ENCODE measurements at places on chromosomes 16 and 17.

DNA sequence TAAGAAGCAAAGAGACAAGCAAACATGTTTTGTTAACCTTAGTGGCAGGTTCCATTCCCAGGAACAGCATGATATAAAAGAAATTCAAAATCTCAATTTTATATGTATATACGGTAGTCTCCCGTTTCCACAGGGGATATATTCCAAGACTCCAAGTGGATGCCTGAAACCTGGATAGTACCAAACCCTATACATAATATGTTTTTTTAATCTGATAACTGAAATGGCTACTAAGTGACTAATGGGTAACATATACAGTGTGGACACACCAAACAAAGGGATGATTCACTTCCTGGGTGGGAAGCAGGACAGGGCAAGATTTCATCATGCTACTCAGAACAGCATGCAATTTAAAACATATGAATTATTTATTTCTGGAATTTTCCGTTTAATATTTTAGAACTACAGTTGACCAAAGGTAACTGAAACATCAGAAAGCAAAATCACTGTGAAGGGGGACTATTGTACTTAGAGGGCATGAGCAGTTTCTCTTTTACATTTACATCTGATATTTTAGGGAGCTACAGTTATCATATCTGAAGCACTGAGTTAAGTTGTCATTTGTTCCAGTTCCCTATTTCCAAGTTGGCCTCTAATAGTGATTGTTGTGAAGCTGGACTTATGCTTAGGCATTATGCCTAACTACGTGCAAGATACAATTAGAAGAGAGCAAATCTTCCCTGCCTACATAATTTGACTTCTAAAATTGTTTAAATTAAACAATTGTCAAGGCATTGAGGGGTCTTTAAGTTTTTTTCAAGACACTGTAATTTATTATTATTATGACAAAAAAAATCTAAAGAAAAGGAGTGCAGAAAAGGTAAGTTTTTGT, 34.1 kb upstream of the ABCA6 start:
- DNase-seq = no peak

GRCh38 chr16:4685292-4685691, 8.1 kb upstream of the NUDT16L1 start:
- DNase-seq = no peak

DNA sequence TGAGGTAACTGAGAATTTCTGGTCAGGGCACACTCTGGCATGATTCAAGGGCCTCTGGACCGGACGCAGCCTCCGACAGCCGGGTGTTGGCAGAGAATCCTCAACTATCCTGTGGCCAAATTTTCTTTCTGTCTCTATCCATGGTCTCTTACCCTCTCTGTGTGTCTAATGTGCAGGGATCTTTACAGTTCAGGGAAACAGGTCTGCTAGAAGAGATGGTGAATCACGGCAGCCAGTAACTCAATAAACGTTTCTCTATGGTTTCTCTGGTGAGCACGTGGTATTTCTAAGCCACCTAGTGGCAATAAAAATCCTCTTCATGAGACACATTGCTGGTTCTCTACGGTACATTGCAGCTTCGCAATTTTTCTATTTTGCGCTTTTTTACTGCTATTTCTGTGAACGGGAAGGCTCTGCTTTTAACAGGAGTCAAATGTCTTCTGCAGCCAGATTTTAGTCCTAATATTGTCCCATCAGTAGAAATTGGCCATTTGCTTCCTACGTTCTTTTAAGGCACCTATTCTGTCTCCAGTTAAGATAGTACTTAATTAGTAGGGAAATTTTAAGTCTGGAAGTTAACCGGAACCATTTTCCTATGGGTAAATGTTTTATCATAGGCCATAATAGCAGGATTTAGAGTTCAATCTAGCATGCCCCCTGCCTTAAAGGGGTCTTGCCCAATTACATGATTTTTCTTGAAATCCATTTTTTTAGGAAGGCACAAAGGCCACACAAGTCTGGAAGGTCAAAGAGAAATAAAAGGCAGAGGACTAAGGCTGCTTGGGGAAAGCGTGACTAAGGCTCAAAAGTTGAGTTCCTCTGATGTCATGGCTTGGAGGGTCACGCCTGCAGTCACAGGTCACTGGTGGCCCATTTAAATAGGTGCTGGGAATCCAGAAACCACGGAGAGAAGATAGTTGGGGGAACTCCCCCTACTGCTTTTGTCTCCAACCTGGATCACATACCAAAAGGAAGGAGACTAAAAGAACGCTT, 31.5 kb downstream of the QPRT start:
- DNase-seq = no peak

GRCh38 chr16:27706866-27707685, 157.1 kb downstream of the KATNIP start:
- no peak for DNase-seq

DNA sequence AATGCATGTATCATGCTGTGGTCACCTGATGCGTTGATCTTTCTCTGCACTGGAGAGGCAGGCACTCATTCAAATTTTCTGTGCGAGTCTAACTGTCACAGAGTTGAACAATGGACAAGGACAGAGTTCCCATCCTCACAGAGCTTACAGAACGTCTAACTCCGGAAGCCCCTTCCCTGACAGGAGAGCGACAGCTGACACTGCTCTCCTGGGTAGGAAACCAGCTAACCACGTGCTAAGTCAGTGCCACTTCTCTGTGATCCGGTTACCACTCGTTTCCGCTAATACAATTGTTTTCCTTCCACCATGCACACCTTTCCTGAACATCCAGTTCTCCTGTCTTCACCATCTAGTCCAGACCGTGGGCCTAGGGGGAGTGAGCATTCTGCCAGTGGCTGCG, 11.3 kb downstream of the KLHDC4 start:
- no peak for DNase-seq

- DNase-seq = no peak
These were observed 1114.2 kb upstream of the GOT2 start for GRCh38 chr16:59848296-59848695.

- DNase-seq = no peak
These were observed 1.4 kb downstream of the TEN1 start for GRCh38 chr17:75980188-75981018.

- no peak for DNase-seq
These were observed 22.5 kb downstream of the RAB11FIP4 start for GRCh38 chr17:31413874-31414549.

GRCh38 chr17:2071455-2072281, 16.8 kb downstream of the HIC1 start:
- DNase-seq = no peak

GRCh38 chr16:70737377-70738082, 51.7 kb upstream of the MTSS2 start:
- DNase-seq = peak; percentile 88

- DNase-seq = no peak
These were observed 26.6 kb upstream of the ATP2C2 start for GRCh38 chr16:84341528-84342295.

- no peak for DNase-seq
These were observed 79.4 kb downstream of the PRKCA start for GRCh38 chr17:66381701-66382362.

GRCh38 chr17:47257651-47258339, 4.2 kb downstream of the ITGB3 start:
- DNase-seq = no peak

GRCh38 chr17:61735807-61736206, 127.5 kb downstream of the BRIP1 start:
- no peak for DNase-seq

- DNase-seq = no peak
These were observed 851 bp upstream of the DPEP1 start for GRCh38 chr16:89612415-89613166.

DNA sequence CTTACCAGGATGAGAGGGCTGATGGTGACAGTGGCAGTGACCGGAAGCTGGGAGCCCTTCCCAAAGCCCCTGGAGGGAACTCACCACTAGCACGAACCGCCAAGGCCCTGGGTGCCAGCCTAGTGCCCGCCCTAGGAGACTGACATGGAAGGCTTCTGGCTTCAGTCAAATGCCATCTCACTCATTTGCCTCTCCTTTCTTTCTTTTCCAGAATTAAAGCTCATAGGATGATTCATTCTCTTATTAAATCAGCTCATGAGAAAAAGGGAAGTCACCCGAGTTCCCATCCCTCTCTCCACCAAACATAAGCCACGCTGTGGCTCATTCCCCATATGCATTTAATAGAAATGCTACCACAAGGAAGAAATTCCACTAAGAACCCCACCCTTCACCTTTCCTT, 12.1 kb downstream of the CUEDC1 start:
- DNase-seq = no peak

DNA sequence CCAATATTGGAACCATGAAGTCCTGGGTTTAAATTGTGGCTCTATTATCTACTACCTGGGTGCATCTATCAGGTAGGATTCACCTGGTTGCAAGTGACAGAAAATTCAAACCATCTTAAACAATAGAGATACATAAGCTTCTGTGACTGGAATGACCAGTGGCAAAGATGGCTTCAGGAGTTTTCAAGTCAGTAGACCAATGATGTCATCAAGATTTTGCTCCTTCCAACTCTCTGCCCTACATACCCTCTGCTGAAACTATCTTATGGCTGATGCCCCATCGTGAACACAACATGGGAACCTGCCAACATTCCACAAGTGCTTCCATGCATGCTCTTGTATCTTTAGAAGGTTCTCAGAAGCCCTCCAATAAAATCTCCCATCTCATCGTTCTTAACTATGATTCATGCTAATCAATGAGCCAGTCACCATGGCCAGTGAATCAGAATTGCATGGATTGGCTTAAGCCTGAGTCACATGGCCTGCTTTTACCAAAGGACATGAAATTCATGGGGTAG, 180.9 kb downstream of the GRIN2A start:
- no peak for DNase-seq
